Adrenal gland (tissue), 19 donors: ENCODE measurements at places on chromosomes 4 and X.

DNA sequence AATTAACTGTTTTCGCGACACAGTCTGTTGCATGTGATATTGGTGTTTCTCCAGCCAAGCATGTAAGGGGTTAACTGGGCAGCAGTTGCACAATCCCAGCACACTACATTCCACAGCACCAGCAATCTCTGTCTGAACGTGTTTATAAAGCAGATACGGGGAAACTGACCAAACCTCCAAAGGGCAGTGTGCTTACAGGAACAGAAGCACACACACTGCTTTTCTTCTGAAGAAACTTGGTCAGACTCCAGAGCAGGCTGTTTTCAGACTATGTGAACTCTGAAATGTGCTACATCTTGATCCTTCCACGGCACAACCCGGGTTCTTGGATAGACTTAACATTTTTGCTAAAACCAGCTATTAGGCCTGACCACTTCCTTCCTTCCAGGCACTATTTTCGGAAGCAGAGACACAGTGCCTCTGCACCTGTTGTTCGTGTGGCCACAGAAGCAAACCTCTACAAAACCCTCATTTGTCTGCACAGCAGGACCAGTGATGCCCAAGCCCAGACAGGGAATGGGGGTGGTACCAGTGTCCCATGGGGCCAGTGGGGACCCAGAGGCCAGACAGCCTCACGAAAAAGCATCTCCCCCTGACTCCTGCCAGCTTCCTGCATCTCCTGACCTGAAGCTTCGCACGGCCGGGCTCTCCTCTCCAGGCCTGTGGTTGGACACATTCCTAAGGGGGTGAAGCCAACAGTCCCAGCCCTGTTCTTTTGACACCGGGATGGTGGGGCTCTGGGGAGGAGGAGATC is 90.1 kb downstream of the IRF2 start:
- peak overlapping the region; percentile 85 for H3K27ac ChIP-seq
- DNase-seq = no peak
- H3K27me3 ChIP-seq = no peaks in the 10 kb centered on the region
- peaks cover 50% of the 10 kb centered on the region for H3K4me1 ChIP-seq
- H3K4me3 ChIP-seq = no peak overlapping the region

DNA sequence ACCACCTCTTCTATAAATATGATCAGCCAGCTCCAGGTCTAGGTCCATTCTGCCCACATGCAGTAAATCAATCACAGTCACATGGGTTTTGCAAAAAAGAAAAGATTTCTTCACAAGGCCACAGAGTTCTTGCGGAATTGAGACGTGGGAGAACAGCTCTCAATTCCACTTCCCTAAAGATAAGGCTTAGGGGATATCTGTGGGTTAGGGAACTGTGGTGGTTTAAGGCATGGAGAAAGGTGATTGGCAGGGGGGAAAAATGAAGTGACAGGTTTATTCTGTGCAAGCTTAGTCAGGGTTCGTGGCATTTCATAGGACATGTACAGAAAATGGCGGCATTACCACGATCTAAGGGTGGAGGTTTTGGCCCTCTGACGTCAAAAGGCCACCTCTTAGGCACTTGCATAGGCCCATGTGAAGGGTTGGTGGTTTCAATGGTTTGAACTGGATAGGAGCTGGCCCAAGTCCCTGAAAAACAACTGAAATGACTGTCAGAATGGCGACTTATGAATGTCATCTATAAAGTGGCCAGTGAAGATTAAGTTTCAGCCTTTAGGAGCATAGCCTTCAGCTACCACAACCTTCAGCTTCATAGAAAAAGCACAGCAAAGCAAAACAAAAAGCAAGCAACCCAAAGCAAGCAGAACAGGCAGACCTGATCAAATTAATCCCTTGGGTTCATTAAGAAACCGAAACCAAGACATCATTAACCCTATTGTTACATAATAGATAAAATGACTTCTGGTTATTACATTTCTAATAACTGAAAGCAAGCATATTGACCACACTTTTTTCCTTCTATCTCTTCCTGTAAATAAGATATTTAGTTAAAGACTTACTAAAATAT is 289.8 kb upstream of the SFRP2 start:
- H3K36me3 ChIP-seq = no peaks in the 10 kb centered on the region
- no peak overlapping the region for H3K4me3 ChIP-seq
- DNase-seq = no peak
- H3K4me1 ChIP-seq = no peaks in the 10 kb centered on the region

GRCh38 chr4:156929386-156930105 is 42.1 kb downstream of the PDGFC start:
- no peak overlapping the region for H3K27ac ChIP-seq
- no peak overlapping the region for H3K4me3 ChIP-seq
- H3K36me3 ChIP-seq = no peaks in the 10 kb centered on the region
- no peak for DNase-seq
- H3K27me3 ChIP-seq = no peaks in the 10 kb centered on the region
- no peaks in the 10 kb centered on the region for H3K4me1 ChIP-seq

DNA sequence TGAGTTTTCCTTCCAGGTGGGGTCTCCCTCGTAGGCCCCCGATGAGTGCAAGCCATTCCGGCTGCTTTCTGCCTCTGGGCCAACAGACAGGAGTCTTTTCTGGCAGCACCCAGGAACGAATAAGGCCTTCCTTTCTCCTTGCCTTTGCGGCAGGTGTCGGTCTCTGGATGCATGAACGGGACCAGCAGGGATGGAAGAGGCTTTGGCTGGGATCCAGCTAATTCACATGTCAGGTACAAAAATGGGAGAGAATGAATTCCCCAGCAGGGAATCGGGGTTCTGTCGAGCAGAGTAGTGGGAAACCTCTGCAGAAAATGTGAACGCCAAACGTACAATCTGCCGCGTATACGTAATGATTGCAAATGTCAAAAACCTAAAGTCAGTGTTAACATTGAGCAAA is 146.1 kb upstream of the TBL1X start:
- H3K27ac ChIP-seq = no peak overlapping the region
- DNase-seq = no peak
- no peaks in the 10 kb centered on the region for H3K4me1 ChIP-seq
- H3K27me3 ChIP-seq = no peaks in the 10 kb centered on the region
- no peak overlapping the region for H3K4me3 ChIP-seq

DNA sequence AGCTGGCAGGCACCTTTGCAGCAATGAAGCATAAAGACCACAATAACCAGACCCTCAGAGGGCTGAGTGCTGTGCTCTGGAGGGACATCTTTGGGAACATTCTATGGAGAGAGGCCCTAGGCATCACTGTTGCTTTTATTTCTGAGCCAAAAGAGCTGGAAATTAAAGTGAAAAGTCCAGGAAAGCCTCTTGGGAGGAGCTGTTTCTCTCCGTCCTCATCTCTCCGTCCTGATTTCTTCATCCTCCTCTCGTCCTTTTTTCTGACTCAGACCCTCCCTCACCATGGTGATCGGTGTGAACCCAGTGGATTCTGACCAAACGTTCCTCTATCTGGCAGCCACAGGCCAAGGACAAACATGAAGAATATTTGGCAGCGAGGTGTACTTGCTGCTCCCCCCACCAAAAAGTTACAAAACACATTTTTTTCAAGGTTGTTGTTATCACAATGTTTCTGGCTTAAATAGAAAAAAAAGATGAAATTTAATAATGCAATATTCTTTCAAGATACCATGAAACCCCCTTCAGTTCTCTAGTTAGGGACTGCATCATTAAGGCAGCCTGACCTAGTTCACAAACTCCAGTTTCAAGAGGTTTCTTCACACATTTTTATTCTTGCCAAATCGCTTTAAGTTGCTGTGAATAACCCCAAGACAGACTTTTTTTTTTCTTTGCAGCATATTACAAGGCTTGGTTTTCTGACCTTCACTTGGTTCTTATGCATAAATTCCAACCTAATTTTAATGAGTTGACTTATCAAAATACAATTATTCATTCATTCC is 80.2 kb downstream of the SCD5 start:
- H3K4me3 ChIP-seq = no peak overlapping the region
- peaks cover 48% of the 10 kb centered on the region for H3K4me1 ChIP-seq

GRCh38 chrX:135345107-135345589 is 35.9 kb downstream of the ETDC start:
- peak; percentile 64 for DNase-seq
- no peaks in the 10 kb centered on the region for H3K27me3 ChIP-seq
- H3K4me1 ChIP-seq = peaks cover 39% of the 10 kb centered on the region
- peaks cover 8% of the 10 kb centered on the region for H3K36me3 ChIP-seq
- peak overlapping the region; percentile 74 for H3K4me3 ChIP-seq
- H3K27ac ChIP-seq = peak overlapping the region; percentile 92

GRCh38 chr4:108484187-108484586 is 136.2 kb upstream of the RPL34 start:
- no peak for DNase-seq
- no peak overlapping the region for H3K27ac ChIP-seq
- no peaks in the 10 kb centered on the region for H3K36me3 ChIP-seq

DNA sequence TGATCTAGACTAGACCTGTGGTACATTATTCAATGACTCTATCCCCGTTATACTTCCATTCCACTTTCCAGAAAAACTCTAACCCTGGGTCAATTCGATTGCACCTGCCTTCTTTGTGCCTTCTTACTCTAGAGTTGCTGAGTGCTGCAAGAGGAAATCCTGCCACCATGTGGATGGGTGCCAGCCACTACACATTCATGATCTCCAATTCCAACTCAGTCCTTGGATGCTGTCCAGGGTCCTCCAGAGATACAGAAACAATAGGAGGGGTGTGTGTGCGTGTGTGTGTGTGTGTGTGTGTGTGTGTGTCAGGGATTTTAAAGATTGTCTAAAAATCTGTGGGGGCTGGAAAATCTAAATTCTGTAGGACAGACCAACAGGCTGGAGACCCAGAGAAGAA is 42.9 kb upstream of the INTS6L start:
- H3K36me3 ChIP-seq = no peaks in the 10 kb centered on the region
- H3K4me3 ChIP-seq = no peak overlapping the region
- H3K27me3 ChIP-seq = peaks cover 5% of the 10 kb centered on the region

DNA sequence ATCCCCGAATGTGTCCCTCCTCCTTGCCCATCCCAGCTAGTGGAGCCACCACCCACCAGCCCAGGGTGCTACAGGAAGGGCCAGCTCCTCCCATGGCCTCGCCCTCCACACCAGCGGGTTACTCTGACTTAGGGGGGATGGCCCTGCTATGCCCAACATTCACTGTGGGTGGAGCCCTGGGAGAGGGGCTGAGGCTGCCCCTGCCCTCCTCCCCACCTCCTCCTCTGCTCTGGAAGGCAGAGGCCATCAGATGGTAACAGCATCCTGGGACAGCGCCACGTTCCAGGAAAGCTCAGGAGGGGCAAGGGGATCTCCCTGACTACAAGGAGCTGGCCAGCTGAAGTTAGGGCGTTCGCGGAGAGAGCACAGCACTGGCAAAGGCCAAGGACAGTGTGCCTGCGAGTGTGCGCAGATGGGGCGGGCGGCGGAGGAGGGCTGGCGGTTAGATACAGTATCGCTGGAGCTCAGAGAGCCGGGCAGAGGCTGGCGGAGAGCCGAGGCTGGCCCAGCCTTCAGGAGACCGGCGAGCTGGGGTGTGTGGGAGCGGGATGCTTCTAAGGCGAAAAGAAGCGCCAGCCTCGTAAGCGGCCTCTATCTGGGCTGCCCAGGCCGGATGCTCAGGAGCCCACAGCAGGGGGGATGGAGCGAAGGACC is 1.5 kb downstream of the JAKMIP1 start:
- no peak overlapping the region for H3K27ac ChIP-seq
- H3K4me3 ChIP-seq = no peak overlapping the region
- no peaks in the 10 kb centered on the region for H3K36me3 ChIP-seq

DNA sequence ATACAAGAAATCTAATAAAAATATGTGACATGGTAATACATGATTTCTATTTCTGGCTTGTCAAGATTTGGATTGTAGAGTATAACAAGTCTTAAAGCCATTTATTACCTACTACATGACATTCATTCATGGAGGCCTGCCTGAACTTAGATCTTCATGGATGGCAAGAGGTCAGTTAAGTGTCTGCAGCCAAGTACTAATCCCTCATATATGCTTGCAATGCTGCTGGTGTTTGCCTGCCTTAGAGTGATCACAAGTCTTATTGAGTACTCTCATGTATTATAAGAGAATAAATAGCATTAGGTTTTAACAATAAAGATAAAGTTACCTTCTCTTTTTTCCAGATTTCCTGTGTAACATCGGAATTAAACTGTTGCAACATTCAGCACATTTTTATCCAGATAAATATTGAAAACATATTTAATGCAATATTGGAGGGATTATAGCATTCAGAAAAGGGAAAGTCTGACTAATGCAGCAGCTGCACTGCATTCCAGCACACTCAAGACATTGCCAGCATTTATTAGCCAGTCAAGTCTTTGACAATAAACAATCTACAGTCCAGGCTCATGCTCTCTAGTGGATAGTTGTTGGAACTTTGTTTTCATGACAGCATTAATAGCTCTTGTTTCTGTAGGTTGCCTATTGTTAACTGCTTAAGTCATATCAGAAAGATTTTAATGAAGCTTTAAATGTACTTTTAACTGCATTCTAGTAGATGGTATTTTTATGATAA is 737.1 kb downstream of the FAT4 start:
- no peaks in the 10 kb centered on the region for H3K36me3 ChIP-seq
- H3K4me1 ChIP-seq = no peaks in the 10 kb centered on the region
- no peak overlapping the region for H3K4me3 ChIP-seq

DNA sequence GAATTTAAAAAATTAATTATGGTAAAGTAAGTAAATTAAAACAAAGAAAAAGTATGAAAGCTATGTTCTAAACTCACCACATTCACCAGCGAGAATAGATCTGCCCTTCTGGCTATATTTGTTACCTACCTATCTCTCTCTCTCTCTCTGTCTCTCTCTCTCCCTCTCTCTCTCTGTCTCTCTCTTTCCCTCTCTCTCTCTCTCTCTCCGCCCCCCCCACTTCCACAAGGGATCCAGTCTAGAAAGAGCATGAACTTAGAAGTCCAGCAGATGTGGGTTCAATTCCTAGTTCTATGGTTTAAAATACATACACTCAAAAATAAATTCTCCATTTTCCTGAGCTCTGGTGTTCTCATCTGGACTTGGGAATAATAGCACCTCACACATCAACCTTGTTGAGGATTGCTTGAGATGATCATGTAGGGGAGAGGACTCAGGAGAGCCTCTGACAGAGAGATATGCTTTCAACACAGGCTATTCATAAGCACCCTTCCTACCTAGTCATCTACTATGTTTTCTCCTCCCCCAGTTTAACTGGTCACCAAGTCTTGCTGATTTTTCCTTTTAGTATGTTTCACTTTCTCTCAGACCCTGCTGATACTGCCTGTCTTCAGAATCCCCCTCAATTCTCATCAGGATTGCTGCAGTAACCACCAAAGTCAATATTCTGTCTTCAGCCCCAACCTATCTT is 64.7 kb downstream of the SLC7A11 start:
- H3K27me3 ChIP-seq = no peaks in the 10 kb centered on the region
- no peak overlapping the region for H3K27ac ChIP-seq
- H3K36me3 ChIP-seq = no peaks in the 10 kb centered on the region
- H3K4me3 ChIP-seq = no peak overlapping the region
- peaks cover 15% of the 10 kb centered on the region for H3K4me1 ChIP-seq
